A549 treated with DMSO at 1 μM for 4 hours (cell line): ENCODE measurements at places on chromosomes 3 and 15. TPM values are rescaled to one million over a fixed set of nuclear protein-coding genes. Genes with fewer than 3 reads are reported as not detected.

MINAR1 gene
- total RNA-seq, result 0.42 to 0.71 TPM (median 0.64 TPM) in 5 replicates

SLC35G2 gene
- total RNA-seq, result 21.9 to 34.5 TPM (median 29.8 TPM) in 5 replicates

HDGFL3 gene
- 47.4 to 68.1 TPM (median 61.6 TPM) in 5 replicates for total RNA-seq

FEM1B gene
- 21.1 to 32.1 TPM (median 27.5 TPM) in 5 replicates for total RNA-seq

GDPGP1 gene
- 6.1 to 6.9 TPM (median 6.6 TPM) in 5 replicates for total RNA-seq

WWTR1 gene
- total RNA-seq, result 113 to 160 TPM (median 135 TPM) in 5 replicates

TTC14 gene
- total RNA-seq, result 13.0 to 17.4 TPM (median 14.8 TPM) in 5 replicates

GP9 gene
- not detected in 5 replicates for total RNA-seq
